ENCODE measurements at places on chromosomes 16 and 17. TPM values are rescaled to one million over a fixed set of nuclear protein-coding genes. Genes with fewer than 3 reads are reported as not detected.

The VAT1L gene
- not detected for total RNA-seq

The CIAPIN1 gene
- 85.4 TPM for total RNA-seq

The GRIN2A gene
- not detected for total RNA-seq

The GABARAP gene
- 126 TPM for total RNA-seq

The TOP2A gene
- total RNA-seq, result 189 TPM

The CDR2 gene
- total RNA-seq, result 40.9 TPM

The MT1F gene
- 4.2 TPM for total RNA-seq

The GRB7 gene
- not detected for total RNA-seq

The CIITA gene
- 6.4 TPM for total RNA-seq

DNA sequence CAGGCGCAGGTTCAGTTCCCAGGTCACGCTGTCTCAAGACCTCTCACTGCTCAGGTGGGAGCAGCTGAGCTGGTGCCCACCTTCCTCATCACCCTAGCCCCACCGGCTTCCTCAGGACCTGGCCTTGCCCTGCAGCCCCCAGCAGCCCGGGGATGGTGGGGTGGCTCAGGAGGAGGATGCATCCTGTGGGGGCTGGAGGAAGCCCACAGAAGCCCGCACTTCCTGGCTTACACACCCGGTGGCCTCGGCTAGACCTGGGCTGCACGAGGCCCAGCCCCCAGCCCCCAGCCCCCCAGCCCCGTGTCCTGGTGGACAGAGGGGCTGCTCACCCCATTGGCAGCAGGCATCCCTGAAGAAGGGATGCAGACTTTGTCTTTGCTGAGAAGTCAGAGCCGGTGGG is 43.4 kb downstream of the BAHCC1 start:
- no peak overlapping the region for H3K4me3 ChIP-seq
- H3K4me1 ChIP-seq, result peaks cover 2% of the 10 kb centered on the region
- no peak overlapping the region for H3K27ac ChIP-seq
- peaks cover 4% of the 10 kb centered on the region for H3K27me3 ChIP-seq
- DNase-seq, result no peak
- H3K36me3 ChIP-seq, result no peaks in the 10 kb centered on the region

GRCh38 chr17:67574658-67575293 is 143.0 kb upstream of the NOL11 start:
- no peak overlapping the region for H3K4me3 ChIP-seq
- no peak for DNase-seq
- H3K27ac ChIP-seq, result no peak overlapping the region
- H3K36me3 ChIP-seq, result peaks cover 4% of the 10 kb centered on the region
- H3K4me1 ChIP-seq, result peaks cover 4% of the 10 kb centered on the region

- H3K27me3 ChIP-seq, result no peaks in the 10 kb centered on the region
- peaks cover 35% of the 10 kb centered on the region for H3K36me3 ChIP-seq
- H3K27ac ChIP-seq, result peak within 1 kb of the TSS; percentile 75
- DNase-seq, result peak; percentile 93
These were observed at the start of gene CACNB1 for GRCh38 chr17:39197380-39198185. Gene CACNB1 (minus strand): TSS chr17:39197669. CDS start chr17:39197495, 174 bp downstream.

DNA sequence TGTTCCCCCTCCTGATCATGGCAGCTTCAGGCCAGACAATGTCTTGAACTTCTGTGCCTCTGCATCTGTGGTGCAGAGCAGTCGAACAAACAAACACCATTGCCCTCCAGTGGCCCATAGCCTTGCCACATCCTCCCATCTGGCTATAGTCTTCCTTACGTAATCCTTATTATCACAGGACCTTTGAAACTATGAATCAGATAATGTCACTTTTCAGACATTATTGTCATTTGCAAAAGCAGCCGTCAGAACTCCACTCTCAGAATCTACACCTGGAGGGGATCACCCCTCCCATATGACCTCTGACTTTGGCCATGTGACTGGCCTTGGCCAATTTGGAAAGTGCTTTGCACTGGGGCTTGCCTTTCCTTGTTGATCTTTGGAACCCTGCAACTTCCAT is 387.3 kb downstream of the MAF start:
- peaks cover 3% of the 10 kb centered on the region for H3K27me3 ChIP-seq
- peaks cover 3% of the 10 kb centered on the region for H3K36me3 ChIP-seq
- no peak overlapping the region for H3K4me3 ChIP-seq
- H3K27ac ChIP-seq, result no peak overlapping the region

DNA sequence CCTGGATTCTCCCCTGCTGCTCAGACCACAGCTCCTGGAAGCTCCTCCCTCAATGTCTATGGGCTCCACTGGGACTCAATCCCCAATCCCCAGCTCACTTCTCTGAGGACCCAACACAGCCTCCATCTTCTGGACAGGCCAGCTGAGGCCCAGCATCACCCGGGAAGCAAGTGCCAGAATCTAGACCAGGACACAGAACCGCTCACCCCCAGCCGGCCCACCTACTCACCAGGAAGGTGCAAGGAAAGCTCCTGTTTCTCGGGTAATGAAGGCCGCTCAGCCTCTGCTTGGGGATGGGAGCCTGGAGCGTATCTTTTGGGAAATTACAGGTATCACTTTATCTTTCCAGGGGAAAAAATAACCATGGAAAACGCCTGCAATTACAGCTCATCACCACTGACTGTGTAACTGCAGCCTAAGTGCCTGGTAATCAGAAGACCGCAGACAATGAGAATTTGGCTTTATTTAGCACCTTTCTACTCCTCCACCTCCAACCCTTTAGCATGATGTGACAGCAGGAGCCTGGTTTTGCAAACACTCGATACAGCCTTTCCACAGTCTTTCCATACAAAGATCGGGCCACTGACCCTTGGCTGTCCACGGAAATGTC is 49.6 kb upstream of the RPL38 start:
- H3K27ac ChIP-seq, result no peak overlapping the region
- no peak overlapping the region for H3K4me3 ChIP-seq
- no peak for DNase-seq

DNA sequence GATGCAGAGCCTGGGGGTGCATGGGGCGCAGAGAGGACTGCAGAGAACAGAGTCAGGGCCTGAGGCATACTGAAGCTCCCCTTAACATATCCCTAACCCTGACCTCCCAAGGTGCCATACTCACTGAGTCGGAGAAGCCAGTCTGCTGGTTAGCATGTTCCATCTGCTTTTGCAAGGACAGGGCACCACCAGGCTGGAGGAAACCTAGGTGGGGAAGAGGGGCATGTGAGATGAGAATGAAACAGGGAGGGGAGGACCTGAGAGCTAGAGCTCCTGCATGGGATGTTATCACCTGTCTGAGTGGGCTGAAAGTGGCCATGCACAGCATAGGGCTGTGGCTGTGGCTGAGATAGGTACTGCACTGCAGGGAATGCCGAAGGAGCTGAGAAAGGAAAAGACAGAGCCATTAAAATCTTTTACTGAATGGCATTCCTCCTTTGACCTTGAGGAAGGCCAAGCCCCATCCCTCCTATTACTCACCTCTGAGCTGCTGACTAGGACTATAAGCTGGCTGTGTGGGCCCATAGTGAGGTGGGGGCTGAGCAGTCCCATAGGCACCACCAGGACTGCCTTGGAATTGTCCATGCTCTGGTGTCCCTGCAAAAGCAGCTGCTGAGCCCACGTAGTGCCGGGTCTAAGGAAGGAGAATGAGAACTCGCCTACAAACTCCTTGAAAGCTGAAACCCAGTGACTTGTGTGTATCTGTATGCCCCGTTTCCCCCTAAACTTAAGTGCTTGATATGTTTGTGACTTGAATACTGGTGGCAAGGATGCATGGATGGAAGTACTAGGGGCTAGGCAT is 1.9 kb downstream of the GPS2 start:
- peak overlapping the region; percentile 83 for H3K27ac ChIP-seq
- H3K27me3 ChIP-seq, result no peaks in the 10 kb centered on the region
- peaks cover 70% of the 10 kb centered on the region for H3K36me3 ChIP-seq
- H3K4me3 ChIP-seq, result peak overlapping the region; percentile 85
- peaks cover 57% of the 10 kb centered on the region for H3K4me1 ChIP-seq

DNA sequence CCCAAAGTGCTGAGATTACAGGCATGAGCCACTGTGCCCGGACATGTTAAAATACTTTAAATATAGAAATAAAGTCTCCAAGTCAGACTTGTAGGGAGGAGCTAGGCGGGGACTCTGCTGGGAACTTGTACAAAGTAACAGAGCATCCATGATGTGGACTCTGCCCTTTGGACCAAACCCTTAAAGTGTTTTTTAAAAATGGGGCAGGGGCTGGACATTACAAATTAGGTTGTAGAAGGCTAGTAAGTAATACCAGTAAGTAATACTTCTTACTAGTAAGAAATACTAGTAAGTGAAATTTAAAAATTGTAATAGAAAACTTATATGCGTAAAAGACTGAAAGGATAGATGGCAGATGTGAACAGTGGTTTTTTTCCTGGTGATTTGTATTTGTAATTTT is 9.7 kb upstream of the SPATA32 start:
- DNase-seq, result no peak

DNA sequence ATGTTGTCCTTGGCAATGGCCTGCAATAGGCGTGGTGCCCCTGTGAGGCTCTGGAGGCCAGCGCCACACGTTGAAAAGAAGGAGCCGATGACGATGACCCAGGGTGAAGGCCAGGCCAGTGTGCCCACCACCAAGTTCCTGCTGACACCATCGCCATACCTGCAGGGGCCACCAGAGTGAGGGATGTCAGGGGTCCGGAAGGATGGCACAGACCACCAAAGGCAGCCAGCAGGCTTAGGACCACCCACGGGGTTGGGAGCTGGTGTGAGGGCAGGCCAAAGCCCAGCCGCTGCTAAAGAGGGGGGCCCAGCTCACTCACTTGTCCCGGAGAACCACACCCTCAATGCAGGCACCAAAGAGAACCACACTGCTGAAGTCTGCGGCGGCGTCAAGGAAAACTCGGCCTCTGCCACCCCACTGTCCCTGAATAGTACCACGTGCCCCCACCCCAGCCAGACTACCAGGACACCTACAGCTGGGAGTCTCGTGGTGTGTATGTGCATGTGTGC is 6.5 kb upstream of the LCAT start:
- H3K27me3 ChIP-seq, result no peaks in the 10 kb centered on the region
- H3K4me3 ChIP-seq, result no peak overlapping the region
- peaks cover 20% of the 10 kb centered on the region for H3K36me3 ChIP-seq
- no peak for DNase-seq
- no peak overlapping the region for H3K27ac ChIP-seq

- no peaks in the 10 kb centered on the region for H3K27me3 ChIP-seq
- peaks cover 65% of the 10 kb centered on the region for H3K4me1 ChIP-seq
- DNase-seq, result no peak
- peaks cover 11% of the 10 kb centered on the region for H3K36me3 ChIP-seq
These were observed 6.6 kb downstream of the ST3GAL2 start for GRCh38 chr16:70432356-70432722.

DNA sequence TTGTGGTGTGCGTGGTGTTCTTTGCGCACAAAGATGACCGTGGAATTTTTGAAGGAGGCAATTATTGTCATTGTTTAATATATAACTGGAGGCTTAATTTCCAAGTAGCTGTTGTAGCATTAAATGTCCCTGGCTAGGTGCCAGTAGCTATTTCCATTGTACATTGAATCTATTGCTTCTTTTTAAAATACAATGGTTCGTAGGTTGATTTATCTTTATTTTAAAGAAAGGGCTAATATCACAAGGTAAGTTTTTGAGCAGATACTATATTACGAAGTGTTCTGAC is 127.1 kb downstream of the RPTOR start:
- no peak overlapping the region for H3K27ac ChIP-seq
- no peak overlapping the region for H3K4me3 ChIP-seq
- peaks cover 32% of the 10 kb centered on the region for H3K36me3 ChIP-seq
- no peak for DNase-seq
